ENCODE measurements at places on chromosomes 6 and 20. TPM values are rescaled to one million over a fixed set of nuclear protein-coding genes. Genes with fewer than 3 reads are reported as not detected.
A peak's percentile ranks its signal among the peaks of the same experiment; 100 is the strongest.

The SRSF12 gene
- polyA plus RNA-seq, result 1.0 TPM

The MUCL3 gene
- polyA plus RNA-seq, result not detected

The PTK6 gene
- polyA plus RNA-seq, result 0.26 TPM

The BPIFB1 gene
- polyA plus RNA-seq, result not detected

The UBE2C gene
- 2.0 TPM for polyA plus RNA-seq

DNA sequence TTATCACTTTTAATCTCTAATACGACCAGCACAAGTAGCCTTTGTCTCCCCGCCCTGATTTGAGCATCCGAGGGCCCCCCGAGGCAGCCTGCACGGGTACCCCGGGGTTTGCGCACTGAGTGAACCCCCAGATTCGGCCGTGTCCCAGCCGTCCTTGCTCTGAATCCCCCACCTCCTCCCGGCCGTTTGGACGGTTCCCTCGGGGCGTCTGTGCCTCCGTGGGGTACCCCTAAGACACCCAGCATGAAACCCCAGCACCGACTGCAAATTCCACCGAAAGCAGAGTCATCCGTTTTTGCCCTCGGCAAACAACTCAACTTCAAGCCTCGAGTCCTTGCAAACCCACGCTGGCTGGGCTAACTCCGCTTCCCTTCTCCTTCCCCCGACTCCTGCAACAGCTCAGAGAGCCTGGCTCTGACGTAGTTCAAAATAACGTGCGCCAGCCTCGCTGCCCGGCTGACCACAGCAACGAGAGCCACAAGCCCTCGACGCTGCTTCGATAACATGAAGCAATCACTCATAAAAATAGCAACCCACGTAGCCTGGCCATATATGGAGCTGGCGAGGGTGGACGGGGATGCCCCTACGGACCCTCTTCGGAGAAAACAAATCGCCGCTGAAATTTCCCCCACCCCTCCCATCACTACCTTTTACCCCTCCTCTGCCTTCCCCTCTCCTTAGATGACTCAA is 764 bp upstream of the SNAP25 start:
- peak; percentile 86 for DNase-seq
- H3K4me3 ChIP-seq, result no peak overlapping the region
- H3K27ac ChIP-seq, result peak overlapping the region; percentile 58
- H3K4me1 ChIP-seq, result no peaks in the 10 kb centered on the region
- H3K27me3 ChIP-seq, result no peaks in the 10 kb centered on the region

DNA sequence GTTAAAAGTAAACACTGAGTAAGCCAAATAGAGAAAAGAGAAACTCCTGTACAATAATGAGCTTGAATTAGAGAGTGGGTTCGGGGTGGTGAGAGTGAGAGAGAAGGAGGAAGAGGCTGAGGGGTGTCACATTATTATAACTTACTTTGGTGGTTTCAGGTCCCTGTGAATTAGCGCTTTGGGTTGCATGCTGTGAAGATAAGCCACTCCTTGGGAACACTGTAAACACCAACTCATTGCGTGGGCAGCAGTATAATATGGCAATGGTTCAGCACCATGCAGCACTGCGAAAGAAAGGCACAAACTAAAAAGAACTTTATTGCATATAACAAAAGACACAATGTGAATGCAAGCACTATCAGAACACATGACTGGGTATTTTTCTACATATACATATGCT is 26.9 kb downstream of the MAP3K7 start:
- no peak for DNase-seq
- H3K27ac ChIP-seq, result no peak overlapping the region
- no peaks in the 10 kb centered on the region for H3K4me1 ChIP-seq
- H3K36me3 ChIP-seq, result peaks cover 19% of the 10 kb centered on the region
- H3K27me3 ChIP-seq, result no peaks in the 10 kb centered on the region
- no peak overlapping the region for H3K4me3 ChIP-seq

GRCh38 chr6:112881027-112881426 is 533.9 kb downstream of the RFPL4B start:
- no peaks in the 10 kb centered on the region for H3K27me3 ChIP-seq
- H3K36me3 ChIP-seq, result no peaks in the 10 kb centered on the region
- no peak overlapping the region for H3K4me3 ChIP-seq
- no peak overlapping the region for H3K27ac ChIP-seq

DNA sequence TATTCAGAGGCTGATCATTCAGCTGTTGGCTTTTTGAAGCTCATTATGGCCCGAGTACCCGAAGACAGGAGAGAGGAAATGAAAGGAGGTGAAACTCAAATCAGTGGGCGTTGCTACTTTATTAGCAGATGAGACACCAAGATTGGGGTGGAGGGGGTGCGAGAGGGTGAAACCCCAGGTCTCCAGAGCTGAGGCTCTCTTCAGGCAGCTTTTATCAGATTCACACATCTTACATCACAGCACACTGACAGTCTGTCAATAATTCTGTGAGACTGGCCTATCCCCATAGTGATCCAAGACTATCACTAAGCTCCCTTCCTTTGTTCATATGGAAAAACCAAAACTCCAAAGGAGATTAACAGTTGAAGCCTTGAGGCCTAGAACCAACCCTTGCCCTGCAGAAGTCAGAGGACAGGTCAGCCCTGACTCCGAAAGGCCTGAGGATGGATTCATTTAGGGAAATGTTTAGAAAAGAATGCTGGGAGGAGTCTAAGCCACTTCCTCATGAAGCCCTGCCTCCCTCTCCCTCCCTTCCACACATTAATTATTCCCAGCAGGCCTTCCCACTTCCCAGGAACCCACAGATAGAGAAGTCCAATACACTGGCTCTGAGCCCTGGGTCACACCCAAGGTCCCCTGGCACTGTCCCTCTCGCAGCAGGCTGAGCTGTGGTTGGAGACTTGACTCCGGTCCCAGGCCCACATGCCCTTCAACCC is 23.2 kb downstream of the TRERF1 start:
- no peaks in the 10 kb centered on the region for H3K27me3 ChIP-seq
- no peak for DNase-seq

GRCh38 chr6:112335736-112336135 is 11.4 kb upstream of the RFPL4B start:
- no peak overlapping the region for H3K4me3 ChIP-seq
- no peaks in the 10 kb centered on the region for H3K4me1 ChIP-seq
- H3K27me3 ChIP-seq, result no peaks in the 10 kb centered on the region
- DNase-seq, result no peak
- no peak overlapping the region for H3K27ac ChIP-seq

- H3K4me3 ChIP-seq, result no peak overlapping the region
- H3K36me3 ChIP-seq, result no peaks in the 10 kb centered on the region
- no peaks in the 10 kb centered on the region for H3K27me3 ChIP-seq
- no peak overlapping the region for H3K27ac ChIP-seq
Observed at GRCh38 chr20:12592756-12593155, 416.0 kb upstream of the SPTLC3 start.

- H3K27ac ChIP-seq, result no peak overlapping the region
- no peak overlapping the region for H3K4me3 ChIP-seq
- H3K4me1 ChIP-seq, result peaks cover 12% of the 10 kb centered on the region
- DNase-seq, result no peak
Observed at GRCh38 chr6:35011096-35012041, 122.3 kb downstream of the ANKS1A start.

GRCh38 chr20:63886054-63886419 is 8.9 kb upstream of the DNAJC5 start:
- H3K36me3 ChIP-seq, result peaks cover 39% of the 10 kb centered on the region
- DNase-seq, result no peak
- H3K4me3 ChIP-seq, result no peak overlapping the region
- H3K4me1 ChIP-seq, result no peaks in the 10 kb centered on the region

- peak; percentile 83 for DNase-seq
- H3K27ac ChIP-seq, result no peak overlapping the region
- H3K36me3 ChIP-seq, result no peaks in the 10 kb centered on the region
Observed at GRCh38 chr6:148969603-148970061, 222.8 kb downstream of the UST start.

DNA sequence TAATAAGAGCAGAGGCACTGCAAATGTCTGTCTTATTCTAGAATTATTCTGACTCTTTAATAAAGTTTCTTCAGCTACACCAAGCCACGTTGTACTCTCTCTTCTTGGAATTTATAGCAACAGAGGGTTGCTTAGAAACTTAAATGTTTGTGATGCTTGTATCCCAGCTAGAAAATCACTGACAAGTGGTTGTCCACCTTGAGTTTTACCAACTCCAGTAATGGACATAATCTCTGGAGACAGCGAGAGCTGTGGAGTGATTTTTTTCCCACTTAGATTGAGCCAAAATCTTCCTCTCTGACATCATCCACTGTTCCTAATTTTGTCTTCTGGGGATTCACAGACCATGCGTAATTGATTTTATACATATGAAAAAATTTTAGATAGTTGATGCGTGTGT is 8.0 kb downstream of the ECT2L start:
- DNase-seq, result no peak
- no peak overlapping the region for H3K4me3 ChIP-seq
- H3K27ac ChIP-seq, result no peak overlapping the region

DNA sequence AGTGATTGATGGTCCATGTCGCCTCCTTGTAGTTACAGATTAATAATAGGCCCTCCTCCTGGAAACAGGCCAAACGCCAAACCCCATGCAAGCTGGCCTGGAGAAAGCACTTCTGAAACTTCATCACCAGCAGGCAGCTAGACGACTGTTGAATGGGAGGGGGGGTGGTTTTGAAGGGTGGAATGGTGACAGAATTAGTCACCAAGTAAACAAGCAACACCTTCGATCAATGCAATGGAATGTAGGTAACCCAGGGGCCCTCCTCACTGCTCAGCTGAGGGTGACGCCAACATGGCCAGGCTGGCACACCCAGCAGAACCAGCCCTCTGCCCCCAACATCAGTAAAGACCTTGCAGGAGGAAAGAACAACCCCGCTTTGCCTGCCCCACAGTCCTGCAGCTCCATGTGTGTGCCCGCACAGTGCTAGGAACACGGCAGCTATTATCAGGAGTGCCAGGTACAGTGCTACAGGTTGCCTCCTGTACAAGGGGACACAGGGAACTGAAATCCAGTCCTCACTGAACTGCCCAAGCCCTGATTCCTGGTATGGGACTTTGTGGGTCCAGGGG is 2.7 kb downstream of the BCAS1 start:
- H3K4me3 ChIP-seq, result no peak overlapping the region
- peaks cover 2% of the 10 kb centered on the region for H3K4me1 ChIP-seq
- no peaks in the 10 kb centered on the region for H3K36me3 ChIP-seq

DNA sequence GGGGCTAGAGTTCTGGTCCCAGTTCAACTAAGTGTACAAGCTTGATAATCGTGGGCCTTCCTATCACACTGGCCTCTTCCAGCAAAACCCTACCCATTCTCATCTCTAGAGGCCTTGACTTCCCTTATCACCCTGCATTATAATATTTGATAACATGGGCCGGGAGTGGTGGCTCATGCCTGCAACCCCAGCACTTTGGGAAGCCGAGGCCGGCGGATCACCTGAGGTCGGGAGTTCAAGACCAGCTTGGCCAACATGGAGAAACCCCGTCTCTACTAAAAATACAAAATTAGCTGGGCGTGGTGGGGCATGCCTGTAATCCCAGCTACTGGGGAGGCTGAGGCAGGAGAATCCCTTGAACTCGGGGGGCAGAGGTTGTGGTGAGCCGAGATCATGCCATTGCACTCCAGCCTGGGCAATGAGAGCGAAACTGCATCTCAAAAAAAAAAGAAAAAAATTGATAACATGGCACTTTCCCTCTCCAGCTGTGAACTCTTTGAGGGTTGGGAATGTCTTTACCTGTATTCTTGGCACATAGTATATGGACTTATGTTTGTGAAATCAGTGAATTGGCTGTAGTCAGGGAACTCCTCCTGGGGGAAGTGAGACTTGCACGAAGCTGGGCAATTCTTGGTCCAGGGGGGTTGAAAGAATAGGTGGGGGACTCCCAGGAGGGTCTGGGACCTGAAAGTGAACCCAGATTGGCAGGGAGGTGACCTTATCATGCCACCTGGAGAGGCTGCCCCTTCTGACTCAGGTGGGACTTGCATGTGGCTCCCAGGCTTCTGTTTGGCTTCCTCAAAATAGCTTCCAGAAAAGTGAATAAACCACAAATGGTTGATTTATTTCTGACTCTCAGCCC is 915 bp upstream of the C6orf47 start:
- H3K27ac ChIP-seq, result peak overlapping the region; percentile 84
- no peaks in the 10 kb centered on the region for H3K27me3 ChIP-seq
- H3K4me3 ChIP-seq, result peak overlapping the region; percentile 93
- peaks cover 6% of the 10 kb centered on the region for H3K36me3 ChIP-seq
- DNase-seq, result no peak
- no peaks in the 10 kb centered on the region for H3K4me1 ChIP-seq

- H3K27ac ChIP-seq, result no peak overlapping the region
- H3K4me1 ChIP-seq, result no peaks in the 10 kb centered on the region
- DNase-seq, result no peak
- H3K4me3 ChIP-seq, result no peak overlapping the region
- no peaks in the 10 kb centered on the region for H3K36me3 ChIP-seq
Observed at GRCh38 chr6:157258878-157259277, 64.4 kb downstream of the TMEM242 start.

DNA sequence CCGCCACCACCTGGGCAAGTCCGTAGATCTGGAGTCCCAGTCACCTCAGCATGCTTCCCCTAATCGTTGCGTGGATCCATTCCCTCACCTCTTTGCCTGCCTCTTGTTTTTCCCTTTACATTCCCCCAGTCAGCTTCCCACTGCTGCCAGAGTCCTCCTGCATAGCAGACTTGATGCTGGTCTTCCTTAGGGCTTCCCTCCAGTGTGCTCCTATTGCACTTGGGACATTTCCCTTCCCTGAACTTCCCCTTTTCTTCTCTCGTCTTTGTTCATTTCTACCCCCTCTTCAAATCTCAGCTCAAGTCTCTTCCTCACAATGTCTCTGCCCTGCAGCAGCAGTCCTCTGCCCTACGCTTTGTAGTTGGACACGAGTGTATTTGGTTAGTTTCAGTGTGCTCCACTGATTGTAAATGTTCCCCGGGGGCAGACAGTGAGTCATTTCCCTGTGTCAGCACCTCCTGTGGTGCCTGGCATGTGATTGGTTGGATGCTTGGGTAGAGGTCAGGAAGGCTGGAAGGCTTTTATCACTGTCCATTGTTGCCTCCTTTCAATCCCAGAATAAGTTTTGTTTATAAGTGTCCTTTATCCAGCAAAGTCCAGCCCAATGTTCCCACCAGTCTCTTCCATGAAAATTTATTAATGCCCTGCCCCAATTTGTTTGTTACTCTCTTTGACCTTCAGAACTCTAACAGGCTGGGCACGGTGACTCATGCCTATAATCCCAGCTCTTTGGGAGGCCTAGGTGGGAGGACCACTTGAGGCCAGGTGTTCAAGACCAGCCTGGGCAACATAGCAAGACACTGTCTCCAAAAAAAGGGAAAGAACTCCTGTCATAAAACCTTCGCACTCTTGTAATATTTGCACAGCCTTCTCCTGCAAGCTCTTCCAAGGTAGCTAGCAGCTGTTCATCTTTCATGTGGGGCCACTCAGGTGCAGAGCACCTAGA is 38.3 kb downstream of the FAM120B start:
- no peaks in the 10 kb centered on the region for H3K27me3 ChIP-seq
- DNase-seq, result no peak
- H3K36me3 ChIP-seq, result peaks cover 13% of the 10 kb centered on the region

- no peaks in the 10 kb centered on the region for H3K36me3 ChIP-seq
- DNase-seq, result peak; percentile 88
- peaks cover 3% of the 10 kb centered on the region for H3K4me1 ChIP-seq
- H3K27ac ChIP-seq, result no peak overlapping the region
- H3K27me3 ChIP-seq, result no peaks in the 10 kb centered on the region
- peak overlapping the region; percentile 16 for H3K4me3 ChIP-seq
Observed at GRCh38 chr6:32244946-32245398, 21.1 kb upstream of the NOTCH4 start.
